G401 (cell line): ENCODE measurements at places on chromosomes 1 and 21.

GRCh38 chr1:27137544-27138075 is 17.3 kb downstream of the SLC9A1 start:
- DNase-seq, result no peak

GRCh38 chr1:219119839-219120238 is 53.8 kb upstream of the LYPLAL1 start:
- no peak for DNase-seq

GRCh38 chr1:110686188-110686587 is 11.4 kb upstream of the KCNA3 start:
- no peak for DNase-seq

DNA sequence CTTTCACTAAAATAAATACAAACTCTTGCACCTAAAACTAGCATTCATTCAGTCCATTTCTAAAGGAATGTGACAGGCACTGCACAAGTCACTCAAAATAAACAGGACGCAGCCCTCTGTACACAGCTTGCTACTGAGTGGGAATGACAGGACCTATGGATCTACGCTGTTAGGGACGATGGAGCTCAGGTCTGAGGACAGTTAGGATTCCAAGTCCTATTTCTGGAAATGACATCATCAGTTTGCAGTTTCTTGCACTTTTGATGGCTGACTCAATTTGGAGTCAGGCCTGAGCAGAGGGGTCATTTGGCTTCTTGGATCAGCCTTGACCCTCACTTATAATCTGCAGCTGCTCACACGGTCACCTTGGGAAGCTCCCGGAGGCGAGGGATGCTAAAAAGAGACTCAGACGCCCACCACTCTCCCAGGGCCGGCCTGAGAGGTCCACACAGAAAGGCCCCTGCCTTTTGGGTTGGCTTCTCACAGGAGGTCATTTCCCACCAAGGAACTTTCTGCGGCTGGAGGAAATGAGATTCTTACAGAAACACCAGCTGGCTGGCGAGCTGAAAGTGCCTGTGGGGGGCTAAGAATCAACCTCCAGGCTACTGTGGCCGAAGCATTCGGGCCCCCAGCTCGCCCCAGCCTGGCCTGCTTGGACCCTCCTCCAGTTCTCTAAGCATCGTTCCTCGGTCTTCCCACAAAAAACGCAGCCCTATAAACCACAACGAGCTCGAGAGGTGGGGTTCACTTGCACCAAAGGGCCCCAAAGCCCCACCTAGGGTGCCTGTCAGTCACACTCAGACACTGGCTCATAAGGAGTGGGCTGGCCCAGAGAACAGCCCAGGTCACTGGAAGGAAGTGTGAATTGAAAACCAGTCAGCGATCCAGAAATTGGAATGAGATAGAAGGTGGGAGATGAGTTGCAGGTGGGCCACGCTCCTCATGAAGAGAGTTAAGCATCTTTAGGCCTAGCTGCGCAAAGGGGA is 8.9 kb upstream of the PDE9A start:
- DNase-seq, result no peak

- DNase-seq, result peak; percentile 50
Observed at GRCh38 chr1:61085983-61086644, 3.8 kb downstream of the NFIA start.
